ENCODE measurements at places on chromosomes 3 and 15.
A peak's percentile ranks its signal among the peaks of the same experiment; 100 is the strongest.

DNA sequence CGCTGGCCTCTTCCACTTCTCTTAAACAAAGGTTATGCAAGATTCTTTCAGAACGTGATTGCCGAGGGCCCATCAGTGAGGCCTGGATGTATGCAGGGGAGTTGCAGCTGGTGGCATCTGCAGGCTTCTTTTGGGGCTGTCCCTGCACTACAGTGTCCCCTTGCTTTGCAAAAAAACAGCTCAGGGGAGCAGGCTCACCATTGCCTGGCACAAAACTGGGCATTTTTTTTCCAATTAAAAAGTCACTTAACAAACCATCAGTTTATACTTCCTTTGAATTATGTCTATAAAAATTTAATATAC is 148.6 kb downstream of the ATP10A start:
- peak; percentile 19 for DNase-seq

DNA sequence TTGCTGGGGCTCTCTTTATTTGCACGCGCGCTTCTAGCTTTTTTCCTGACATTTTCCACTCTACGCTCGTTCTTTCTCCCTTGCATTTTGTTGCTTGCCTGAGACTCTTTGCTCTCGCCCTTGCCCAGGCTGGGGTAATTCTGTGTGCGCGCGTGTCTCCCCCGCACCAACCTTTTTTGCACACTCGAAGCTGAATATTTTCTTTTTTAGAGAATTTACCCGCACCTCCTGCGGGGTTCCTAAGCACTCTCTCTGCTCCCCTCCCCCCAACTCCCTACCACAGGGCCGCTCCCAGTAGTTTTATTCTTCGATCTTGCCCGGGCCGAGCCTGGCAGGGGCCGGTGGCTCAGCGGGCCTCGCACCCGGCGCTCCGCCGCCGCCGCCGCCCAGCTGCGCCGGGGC is 732 bp downstream of the FAM43A start:
- DNase-seq: no peak

DNA sequence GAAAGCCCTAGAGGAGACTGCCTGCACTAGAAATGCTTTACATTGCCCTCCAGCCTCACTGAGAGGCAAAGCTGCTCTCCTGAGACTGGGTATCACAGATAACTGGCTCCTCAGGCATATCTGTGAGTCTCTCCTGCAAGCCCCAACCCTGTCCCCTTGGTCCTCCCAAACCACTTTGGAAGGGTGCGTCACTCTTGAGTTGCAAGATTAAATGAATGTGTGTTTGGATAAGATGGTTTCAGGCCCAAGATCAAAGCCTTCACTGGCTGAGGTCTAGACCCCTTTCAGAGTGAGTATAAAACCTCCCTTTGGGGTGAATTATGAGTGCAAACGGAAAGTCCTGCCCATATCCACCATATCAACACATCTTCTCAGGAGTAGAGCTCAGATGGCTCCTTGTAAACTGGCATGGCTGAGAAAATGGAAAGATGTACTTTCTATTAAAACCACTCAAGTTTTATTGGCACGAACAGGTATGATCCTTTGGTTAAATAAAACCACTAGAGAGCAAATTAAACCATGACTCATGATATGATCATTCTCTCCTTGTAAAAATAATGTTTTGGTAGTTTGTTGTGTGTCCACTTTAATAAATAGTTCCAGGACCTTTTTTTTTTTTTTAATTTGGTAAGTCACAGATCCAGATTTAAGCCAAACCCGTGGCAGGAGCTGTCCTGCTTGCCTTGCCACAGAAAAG is 164.0 kb downstream of the CHST2 start:
- DNase-seq: no peak

DNA sequence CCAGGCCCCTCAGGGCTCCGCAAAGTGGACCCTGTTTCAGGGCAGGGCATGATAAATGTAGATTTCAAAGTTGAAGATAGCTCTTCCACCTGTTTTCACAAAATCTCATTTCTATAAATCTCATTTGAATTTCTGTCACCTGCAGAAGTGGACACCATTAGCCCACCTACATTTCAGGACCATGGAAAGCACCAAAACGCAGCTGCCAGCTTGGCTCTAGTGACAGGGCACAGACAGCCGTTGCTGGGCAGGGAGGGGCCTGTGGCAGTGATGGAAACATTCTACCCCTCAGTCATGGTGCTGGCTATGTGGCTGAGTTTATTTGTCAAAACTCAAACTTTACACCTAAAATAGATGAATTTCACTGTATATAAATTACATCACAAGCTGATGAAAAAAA is 40.4 kb downstream of the PRR23E start:
- peak; percentile 79 for DNase-seq

- DNase-seq: no peak
Observed at GRCh38 chr3:142977399-142977728, 13.9 kb upstream of the PAQR9 start.

GRCh38 chr3:156216852-156217251 is 96.5 kb downstream of the KCNAB1 start:
- no peak for DNase-seq

DNA sequence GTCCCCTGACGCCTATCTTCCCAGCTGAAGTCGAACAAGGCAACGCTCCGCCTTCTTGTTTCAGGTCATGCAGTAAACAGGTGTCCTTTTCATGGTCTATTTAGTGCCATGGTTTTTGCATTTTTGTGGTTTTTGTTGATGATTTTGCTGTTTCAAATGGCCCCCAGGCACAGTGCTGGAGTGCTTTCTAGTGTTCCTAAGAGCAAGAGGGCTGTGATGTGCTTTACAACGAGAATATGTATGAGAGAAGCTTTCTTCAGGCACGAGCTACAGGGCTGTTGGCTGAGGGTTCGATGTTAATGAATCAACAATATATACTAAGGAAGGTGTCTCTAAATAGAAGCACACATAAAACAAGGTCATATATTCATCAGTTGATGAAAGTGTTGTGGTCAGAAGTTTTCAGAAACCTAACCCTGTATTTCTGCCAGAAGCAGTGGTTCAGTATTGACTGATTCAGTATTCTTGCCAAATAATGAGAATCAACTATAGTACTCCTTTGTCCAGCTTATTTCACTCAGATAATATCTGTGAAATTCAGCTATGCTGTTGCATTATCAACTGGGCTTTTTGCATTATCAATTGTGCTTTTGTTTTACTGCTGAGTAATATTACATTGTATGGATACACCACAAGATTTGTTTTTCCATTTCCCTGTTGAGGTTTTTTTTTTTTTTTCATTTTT is 18.5 kb downstream of the LIMD1 start:
- DNase-seq: no peak

- no peak for DNase-seq
Observed at GRCh38 chr3:181383760-181384159, 328.0 kb upstream of the SOX2 start.

DNA sequence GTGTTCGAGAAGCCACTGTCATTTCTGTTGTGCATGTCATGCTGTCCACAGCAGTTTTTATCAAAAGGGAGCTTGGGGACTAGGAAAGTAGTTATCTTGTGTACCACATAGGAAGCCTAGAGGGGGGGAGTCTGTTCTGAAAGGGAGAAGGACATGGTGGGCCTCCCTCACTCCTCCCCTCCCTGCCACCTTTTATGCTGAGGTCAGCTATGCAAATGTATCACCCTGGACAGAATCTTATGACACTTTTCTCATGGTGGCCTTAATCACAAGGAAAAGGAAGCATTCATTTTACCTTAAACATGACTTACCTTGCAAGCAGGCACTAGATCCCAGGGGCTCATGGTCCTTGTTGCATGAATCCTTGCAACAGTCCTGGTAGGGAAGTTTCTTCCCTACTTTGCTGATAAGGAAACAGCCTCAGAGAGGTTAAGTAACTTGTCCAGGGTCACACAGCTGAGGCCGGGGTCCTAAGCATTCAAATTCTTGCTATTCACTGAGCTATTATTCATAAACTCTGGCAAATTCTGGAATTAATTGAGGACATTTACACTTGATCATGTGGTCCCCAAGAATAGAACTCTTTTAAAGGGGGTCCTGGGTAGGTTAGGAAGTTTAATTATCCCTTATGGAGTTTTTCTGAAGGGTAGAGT is 81.1 kb upstream of the SLC6A1 start:
- DNase-seq: no peak

GRCh38 chr3:24640330-24640877 is 145.8 kb upstream of the THRB start:
- no peak for DNase-seq

GRCh38 chr3:171565481-171566058 is 105.4 kb upstream of the TNIK start:
- DNase-seq: no peak

DNA sequence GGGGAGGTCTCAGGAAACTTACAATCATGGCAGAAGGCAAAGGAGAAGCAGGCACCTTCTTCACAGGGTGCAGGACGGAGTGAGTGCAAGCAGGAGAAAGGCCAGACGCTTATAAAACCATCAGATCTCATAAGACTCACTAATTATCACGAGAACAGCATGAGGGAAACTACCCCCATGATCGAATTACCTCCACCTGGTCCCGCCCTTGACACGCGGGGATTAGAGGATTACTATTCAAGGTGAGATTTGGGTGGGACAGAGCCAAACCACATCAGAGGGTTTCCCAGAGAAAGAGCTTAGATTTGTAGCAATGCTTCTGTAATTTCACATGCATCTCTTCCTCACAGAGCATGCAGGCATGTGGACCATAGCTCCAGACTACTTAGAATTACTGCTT is 615.7 kb upstream of the UBE2E2 start:
- DNase-seq: peak; percentile 68

GRCh38 chr3:78725703-78726246 is 1042.0 kb downstream of the ROBO1 start:
- no peak for DNase-seq

DNA sequence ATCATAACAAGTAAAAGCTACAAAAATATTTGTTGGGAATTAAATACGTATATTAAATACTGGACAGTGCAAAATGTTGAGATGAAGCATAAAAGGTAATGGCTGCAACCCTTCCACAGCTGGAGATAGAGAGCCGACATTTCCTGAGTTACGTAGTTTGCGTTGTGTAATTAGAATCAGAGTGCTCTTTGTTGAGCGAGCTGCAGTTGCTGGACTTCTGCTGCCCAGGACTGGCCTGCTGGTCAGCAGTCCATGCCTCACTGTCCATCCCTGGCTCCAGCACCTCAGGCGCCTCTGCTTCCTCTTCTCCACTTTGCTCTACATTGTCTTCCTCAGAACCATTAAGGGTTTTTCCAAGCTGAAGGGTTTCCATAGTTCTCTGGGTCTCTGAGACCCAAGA is 28.4 kb upstream of the SHC4 start:
- no peak for DNase-seq

DNA sequence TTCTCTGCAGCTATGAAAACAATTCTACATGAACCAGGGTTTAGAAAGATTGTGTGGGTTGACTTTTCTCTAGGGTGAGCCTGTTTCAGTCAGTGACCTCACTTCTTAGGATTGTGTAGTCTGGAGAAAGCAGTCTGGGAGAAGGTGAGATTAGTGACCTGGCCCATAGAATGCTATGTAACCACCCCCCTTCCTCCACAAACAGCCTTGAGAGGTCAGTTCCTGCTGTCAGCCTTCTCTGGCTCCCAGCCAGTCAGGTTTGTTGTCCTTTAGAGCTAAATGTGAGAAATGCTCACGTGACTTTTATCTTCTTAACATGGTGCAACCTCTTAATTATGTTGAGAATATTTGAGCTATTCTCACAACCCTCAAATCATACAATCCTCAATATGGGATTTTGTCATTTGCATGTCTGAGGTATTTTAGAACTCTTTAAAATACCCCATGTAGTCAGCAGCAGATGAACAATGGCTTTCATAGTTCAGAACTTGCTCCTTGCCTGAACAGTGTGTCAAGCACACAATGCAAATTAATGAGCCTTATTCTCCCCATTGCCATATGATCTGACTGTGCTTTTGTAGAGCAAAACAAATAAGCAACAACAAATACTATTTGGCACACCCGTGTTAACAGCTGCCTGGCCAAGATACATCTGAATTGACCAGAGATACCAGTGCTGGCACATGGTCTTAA is 311.6 kb downstream of the CNTN6 start:
- DNase-seq: peak; percentile 77

DNA sequence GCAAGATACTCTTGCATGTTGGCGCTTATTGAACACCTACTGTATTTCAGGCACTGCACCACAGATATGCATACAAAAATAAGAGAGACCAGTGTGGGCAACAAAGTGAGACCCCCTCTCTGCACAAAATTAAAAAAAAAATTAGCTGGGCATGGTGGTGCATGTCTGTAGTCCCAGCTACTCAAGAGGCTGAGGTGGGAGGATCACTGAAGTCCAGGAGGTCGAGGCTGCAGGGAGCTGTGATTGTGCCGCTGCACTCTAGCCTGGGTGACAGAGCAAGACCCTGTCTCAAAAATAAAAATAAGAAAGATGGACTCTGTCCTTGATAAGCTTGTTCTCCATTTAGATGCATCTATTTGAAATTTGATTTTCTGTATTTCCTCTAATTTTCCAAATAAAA is 20.8 kb downstream of the FEM1B start:
- DNase-seq: no peak

DNA sequence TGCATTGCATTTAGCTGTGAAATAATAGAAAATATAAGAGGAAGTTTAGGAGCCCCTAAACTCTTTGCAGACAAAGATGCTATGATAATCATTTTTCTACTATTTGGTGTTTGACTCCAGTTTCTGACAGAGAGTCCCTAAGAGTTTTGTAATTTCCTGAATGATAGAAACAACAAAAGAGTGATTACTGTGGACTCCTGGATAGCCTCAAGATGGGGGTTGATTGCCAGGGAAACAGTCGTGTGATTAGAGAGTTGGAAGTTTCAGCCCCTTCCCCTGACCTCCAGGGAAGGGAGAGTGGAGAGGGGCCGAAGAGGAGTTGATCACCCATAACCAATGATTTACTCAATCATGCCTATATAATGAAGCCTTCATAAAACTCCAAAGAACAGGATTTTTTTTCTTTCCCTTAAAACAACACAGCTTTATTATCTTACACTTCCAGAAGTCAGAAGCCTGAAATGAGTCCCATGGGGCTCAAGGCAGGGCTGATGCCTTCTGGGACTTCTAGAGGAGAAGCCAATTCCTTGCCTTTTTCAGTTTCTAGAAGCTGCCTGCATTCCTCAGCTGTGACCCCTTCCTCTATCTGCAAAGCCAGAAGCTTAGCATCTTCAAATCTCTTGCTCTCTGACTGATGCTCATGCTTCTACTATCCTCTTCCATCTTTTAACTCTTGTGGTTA is 292.3 kb upstream of the ZPLD1 start:
- no peak for DNase-seq

Data from endodermal cell (in vitro differentiated cells).